ENCODE measurements at places on chromosomes 1 and 21. TPM values are rescaled to one million over a fixed set of nuclear protein-coding genes. Genes with fewer than 3 reads are reported as not detected.

- no peaks in the 10 kb centered on the region for H3K27me3 ChIP-seq
- H3K4me1 ChIP-seq, result no peaks in the 10 kb centered on the region
- H3K4me3 ChIP-seq, result no peak overlapping the region
- no peak overlapping the region for H3K27ac ChIP-seq
Observed at GRCh38 chr1:163094182-163094581, 25.0 kb downstream of the RGS4 start.

DNA sequence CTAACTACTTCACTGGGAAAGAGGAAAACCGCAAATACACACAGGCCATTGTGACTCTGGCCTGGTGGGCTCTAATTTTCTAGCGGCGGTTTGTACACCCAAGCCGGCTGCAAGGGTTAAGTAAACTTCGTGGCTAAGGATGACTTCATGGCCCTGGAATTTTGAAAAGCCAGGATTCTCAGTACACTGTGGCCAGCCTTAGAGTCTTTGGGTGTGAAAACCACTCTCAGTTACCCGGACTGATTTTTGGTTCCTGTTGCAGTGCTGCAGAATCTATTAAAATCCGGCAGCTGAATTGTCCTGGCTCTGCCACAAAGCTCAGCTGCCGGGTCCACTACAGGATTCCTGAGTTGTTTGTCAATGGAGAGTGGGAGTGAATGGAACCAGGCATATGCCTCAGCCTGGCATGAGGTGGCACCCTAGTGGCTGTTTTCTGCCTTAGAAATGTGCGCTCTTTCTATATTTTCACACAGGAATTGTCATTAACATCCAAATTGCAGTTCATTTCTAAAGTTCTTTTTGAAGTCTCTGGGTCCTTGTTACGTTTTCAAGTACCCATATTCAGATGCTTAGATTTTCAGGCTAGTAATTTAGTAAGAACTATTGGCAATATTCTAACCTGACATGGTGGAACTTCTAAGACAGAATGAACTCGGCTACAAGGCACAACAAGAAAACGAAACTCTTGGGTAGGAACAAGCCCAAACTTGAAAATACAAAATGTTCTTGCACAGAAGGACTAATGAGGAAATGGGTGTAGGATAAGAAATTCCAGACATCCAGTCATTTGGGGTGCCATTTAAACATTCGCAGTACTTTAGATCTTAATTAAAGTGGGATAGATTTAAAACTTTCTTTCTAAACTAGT, 255.9 kb downstream of the NFIA start:
- H3K4me3 ChIP-seq, result peak overlapping the region; percentile 24
- H3K27ac ChIP-seq, result peak overlapping the region; percentile 30
- DNase-seq, result peak; percentile 73
- no peaks in the 10 kb centered on the region for H3K27me3 ChIP-seq
- H3K36me3 ChIP-seq, result no peaks in the 10 kb centered on the region

GRCh38 chr21:38699048-38699447, 106.7 kb upstream of the ETS2 start:
- H3K36me3 ChIP-seq, result no peaks in the 10 kb centered on the region
- no peak overlapping the region for H3K27ac ChIP-seq
- no peaks in the 10 kb centered on the region for H3K4me1 ChIP-seq
- no peak for DNase-seq

- no peak overlapping the region for H3K27ac ChIP-seq
- H3K4me1 ChIP-seq, result no peaks in the 10 kb centered on the region
- H3K4me3 ChIP-seq, result no peak overlapping the region
- no peaks in the 10 kb centered on the region for H3K36me3 ChIP-seq
- no peak for DNase-seq
Observed at GRCh38 chr1:49104575-49104974, 327.9 kb upstream of the BEND5 start.

DNA sequence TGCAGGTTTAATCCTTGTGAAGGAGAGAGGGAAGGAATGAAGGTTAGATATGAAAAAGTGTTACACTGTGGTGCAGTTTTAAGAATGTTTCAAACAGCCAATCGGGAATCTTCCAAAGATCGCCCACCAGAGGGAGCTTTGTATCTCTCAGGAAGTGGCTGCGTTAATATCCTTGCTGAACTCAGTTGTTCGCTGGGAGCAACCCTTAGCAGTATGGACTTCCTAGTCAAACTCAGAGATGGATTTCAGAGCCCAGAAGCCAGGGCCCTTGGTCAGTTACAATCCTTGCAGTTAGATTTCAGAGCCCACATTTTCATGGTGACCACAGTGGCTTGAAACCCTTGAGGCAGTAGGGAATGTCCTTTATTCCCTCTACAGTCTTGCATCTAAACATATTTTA, 136.2 kb downstream of the NTNG1 start:
- no peaks in the 10 kb centered on the region for H3K4me1 ChIP-seq
- H3K4me3 ChIP-seq, result no peak overlapping the region
- H3K36me3 ChIP-seq, result no peaks in the 10 kb centered on the region
- no peak for DNase-seq

GRCh38 chr1:107776900-107777663, 187.9 kb downstream of the VAV3 start:
- H3K27me3 ChIP-seq, result peaks cover 7% of the 10 kb centered on the region
- no peaks in the 10 kb centered on the region for H3K4me1 ChIP-seq
- no peak overlapping the region for H3K4me3 ChIP-seq
- no peak for DNase-seq
- no peak overlapping the region for H3K27ac ChIP-seq

DNA sequence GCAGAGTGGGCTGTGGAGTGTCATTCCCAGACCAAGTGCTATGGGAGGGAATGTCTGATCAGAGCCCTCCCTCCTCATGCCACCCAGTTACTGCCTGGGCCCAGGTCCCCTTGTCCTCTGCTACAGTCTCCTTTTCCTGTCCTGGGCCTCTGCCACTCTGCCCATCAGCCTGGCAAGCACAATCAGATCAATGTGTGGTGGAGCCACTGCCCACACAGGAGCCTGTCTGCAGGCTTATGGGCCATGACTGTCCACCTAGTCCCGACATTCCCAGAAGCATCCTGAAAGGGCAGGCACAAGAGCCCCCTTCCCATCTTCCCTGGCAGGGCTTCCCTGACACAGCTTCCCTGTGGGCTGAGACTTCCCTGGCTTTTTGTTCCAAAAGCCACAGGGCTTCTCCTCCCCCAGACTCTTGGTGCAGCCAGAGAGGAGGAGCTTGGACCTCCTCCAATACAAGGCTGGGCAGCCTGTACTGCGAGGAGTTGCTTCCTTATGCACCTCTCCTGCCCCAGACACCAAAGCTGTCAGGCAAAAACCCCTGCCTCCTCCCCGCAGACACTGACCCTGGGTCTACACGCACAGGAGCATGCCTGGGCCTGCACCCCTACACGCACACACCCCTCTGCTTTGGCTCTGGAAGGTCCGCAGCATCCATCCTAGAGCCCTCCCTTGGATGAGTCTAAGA, 29.2 kb upstream of the CNTN2 start:
- no peak for DNase-seq
- H3K36me3 ChIP-seq, result no peaks in the 10 kb centered on the region
- H3K27me3 ChIP-seq, result no peaks in the 10 kb centered on the region
- no peak overlapping the region for H3K27ac ChIP-seq
- H3K4me3 ChIP-seq, result no peak overlapping the region

GRCh38 chr1:201009962-201010645, 13.4 kb downstream of the KIF21B start:
- peaks cover 4% of the 10 kb centered on the region for H3K4me1 ChIP-seq
- H3K27me3 ChIP-seq, result no peaks in the 10 kb centered on the region
- H3K27ac ChIP-seq, result no peak overlapping the region
- H3K4me3 ChIP-seq, result no peak overlapping the region

GRCh38 chr1:33363470-33363861, 42.6 kb upstream of the A3GALT2 start:
- H3K4me1 ChIP-seq, result no peaks in the 10 kb centered on the region
- H3K27me3 ChIP-seq, result no peaks in the 10 kb centered on the region
- no peak overlapping the region for H3K4me3 ChIP-seq
- no peak for DNase-seq
- H3K27ac ChIP-seq, result no peak overlapping the region

GRCh38 chr1:208803011-208803811, 559.0 kb upstream of the PLXNA2 start:
- no peak overlapping the region for H3K27ac ChIP-seq
- H3K36me3 ChIP-seq, result no peaks in the 10 kb centered on the region
- no peaks in the 10 kb centered on the region for H3K4me1 ChIP-seq
- peaks cover 5% of the 10 kb centered on the region for H3K27me3 ChIP-seq
- DNase-seq, result no peak
- no peak overlapping the region for H3K4me3 ChIP-seq

GRCh38 chr1:224623743-224624333, 7.7 kb downstream of the CNIH3 start:
- peaks cover 10% of the 10 kb centered on the region for H3K27me3 ChIP-seq
- H3K4me1 ChIP-seq, result peaks cover 2% of the 10 kb centered on the region
- no peaks in the 10 kb centered on the region for H3K36me3 ChIP-seq
- DNase-seq, result no peak
- no peak overlapping the region for H3K27ac ChIP-seq

DNA sequence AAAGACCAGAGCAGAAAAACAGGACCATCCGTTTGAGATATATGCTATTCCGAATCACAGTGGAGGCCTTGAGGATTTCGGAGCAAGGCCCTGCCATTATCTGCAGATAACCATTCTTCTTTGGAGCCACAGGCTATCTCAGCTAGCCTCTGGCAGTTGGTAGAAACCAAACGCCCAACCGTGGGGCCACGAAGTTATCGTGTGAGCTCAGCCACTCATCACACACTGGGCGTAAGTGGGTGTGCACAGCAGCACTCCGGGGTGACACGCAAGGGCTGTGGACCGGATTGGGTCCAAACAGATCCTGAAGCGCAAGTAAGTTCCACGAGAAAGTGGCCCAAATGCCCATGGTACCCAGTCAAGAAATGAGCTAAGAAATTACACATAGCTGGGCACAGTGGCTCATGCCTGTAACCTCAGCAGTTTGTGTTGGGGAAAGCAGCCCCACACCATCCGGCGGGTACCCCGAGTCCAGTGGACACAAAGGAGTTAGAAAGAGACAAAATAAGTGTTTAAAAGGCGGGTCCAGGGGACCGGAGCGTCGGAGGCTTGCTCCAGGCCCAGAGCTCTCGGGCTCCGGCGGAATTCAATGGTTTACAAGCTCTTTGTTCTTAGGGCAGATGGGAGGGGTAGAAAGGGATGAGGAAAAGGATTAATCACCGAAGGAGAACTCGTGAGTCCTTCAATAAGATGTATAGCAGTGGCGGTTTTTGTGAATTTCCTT, 130.6 kb downstream of the LIPI start:
- H3K27me3 ChIP-seq, result no peaks in the 10 kb centered on the region
- H3K4me1 ChIP-seq, result no peaks in the 10 kb centered on the region
- no peak overlapping the region for H3K27ac ChIP-seq
- no peak for DNase-seq

DNA sequence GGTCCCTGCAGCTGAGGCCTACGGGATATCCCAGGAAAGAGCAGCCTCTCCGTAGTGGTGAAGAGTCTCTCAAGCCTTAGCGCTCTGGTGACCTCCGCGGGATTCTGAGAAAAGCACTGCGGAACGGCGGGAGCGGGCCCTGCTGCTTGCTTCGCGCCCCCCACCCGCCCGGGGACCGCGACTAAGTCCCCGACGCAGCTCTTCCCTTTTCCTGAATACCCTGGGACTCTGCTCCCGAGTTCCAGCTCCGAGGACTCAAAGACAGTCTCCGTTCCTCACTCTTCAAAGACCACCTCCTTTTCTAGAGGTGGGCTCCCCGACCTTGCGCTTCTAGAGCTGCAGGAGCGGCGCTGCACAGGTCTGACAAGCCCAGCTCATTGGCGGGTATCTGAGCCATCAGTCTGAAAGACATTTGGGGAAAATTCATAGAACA, 3.6 kb upstream of the PRRX1 start:
- H3K27me3 ChIP-seq, result no peaks in the 10 kb centered on the region
- H3K4me1 ChIP-seq, result no peaks in the 10 kb centered on the region

GRCh38 chr1:98659879-98660278, 1.6 kb upstream of the SNX7 start:
- no peaks in the 10 kb centered on the region for H3K36me3 ChIP-seq
- H3K4me3 ChIP-seq, result no peak overlapping the region
- peaks cover 10% of the 10 kb centered on the region for H3K4me1 ChIP-seq
- H3K27me3 ChIP-seq, result no peaks in the 10 kb centered on the region
- DNase-seq, result no peak

DNA sequence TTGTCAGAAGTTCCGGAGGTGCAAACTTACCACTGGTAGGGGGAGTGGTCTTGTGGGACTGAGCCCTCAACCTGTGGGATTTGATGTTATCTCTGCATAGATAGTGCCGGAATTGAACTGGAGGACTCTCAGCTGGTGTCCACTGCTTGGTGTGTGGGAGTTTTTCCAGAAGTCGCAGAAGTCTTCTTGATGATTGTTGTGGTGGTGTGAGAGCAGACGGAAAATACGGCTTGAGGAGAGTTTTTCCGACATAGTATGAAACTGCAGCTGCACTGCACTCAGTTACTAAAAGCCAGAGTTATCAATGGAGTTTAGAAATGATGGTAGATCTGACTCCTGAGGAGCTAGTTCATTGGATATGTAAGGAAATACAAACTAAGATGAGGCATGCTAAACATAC, 14.9 kb downstream of the RGS5 start:
- H3K27me3 ChIP-seq, result no peaks in the 10 kb centered on the region
- DNase-seq, result no peak
- no peaks in the 10 kb centered on the region for H3K4me1 ChIP-seq
- H3K36me3 ChIP-seq, result no peaks in the 10 kb centered on the region
- H3K27ac ChIP-seq, result no peak overlapping the region

- no peak overlapping the region for H3K27ac ChIP-seq
- H3K27me3 ChIP-seq, result no peaks in the 10 kb centered on the region
- H3K36me3 ChIP-seq, result no peaks in the 10 kb centered on the region
- DNase-seq, result no peak
- H3K4me3 ChIP-seq, result no peak overlapping the region
Observed at GRCh38 chr21:46213620-46214286, 14.8 kb downstream of the LSS start.

DNA sequence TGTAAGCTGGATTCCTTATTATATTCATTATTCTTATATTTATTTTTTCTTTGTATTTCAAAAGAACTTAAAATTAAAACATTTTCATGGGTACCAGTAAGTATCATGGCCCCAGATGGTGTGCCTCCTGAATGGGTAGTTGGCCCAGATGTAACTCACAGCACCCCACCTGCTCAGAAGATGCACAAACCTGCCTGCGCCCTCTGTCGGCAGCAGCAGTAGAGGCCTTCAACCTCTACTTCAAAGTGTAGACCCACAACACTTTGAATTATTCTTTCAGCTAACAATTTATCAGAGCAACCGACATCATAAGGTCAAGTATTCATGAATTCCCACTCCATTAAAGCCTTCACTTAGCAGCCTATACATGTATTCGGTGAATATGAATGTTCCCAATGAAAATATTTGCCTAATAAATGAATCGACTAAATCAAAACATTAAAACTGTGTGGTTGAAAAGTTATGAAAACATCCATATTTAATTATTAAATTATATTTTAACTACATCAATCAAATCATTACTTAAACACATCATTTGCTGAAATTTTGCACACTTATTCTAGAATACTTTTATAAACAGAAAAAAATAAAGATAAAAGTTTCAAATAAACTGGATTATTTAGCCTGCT, 25.4 kb downstream of the PIGM start:
- H3K4me1 ChIP-seq, result no peaks in the 10 kb centered on the region
- H3K36me3 ChIP-seq, result no peaks in the 10 kb centered on the region
- no peaks in the 10 kb centered on the region for H3K27me3 ChIP-seq
- no peak overlapping the region for H3K27ac ChIP-seq

ACOT11 gene
- total RNA-seq, result 31.1 TPM

GJB5 gene
- 4.6 TPM for total RNA-seq

PRDM2 gene
- 17.3 TPM for total RNA-seq

Measured in HCT116 (cell line).